ENCODE measurements at places on chromosomes 3 and 15.

DNA sequence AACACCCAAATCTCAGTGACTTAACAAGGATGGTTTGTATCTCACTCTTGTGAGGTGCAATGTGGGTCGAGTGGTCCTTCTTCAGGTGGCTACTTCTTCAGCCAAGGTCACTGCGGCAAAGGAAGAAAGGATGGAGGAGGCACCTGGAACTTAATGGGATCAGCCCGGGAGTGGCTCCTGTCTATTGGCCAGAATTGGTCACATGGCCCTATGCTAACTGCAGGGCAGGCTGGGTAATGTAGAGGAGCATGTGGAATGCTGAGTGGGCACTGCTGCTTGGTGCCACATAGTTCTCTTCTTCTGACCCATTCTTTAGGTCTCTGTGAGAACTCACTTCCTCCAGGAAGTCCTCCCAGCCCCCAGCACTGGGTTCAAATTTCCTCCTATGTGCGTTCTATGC is 20.3 kb upstream of the FAM3D start:
- no peak for DNase-seq

DNA sequence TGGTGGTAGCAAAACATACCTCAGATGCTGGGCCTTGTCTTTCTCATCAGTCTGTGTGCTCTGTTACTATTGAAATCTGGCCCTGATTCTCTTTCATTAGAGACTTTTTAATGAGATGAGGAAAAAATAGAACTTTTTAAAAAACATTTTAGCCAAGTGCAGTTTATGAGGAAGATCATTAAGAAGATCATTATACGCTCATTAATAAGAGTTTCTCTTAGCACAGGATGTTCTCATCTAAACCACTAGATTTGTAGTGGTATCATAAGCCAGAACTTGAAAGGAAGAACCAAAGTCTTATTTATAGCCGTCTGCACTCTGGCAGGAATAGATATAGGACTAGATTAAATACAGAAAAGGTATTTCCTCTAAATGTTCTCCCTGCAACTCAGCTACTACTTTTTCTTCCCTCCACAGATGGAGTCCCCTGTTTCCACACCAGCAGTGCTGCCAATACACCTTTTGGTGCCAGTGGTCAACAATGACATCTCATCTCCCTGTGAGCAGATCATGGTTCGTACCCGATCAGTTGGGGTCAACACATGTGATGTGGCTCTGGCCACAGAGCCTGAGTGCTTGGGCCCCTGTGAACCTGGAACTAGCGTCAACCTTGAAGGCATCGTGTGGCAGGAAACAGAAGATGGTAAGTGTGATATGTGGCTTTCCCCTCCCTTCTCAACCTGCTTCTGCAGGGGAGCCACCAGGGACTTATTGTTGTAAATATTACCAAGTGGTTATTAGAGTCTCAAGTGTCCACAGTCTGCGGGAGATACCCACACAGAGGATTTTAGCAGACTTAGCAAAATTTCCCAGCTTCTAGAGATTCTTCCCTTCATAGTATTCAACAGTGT is 152.8 kb downstream of the RBPMS2 start:
- DNase-seq, result no peak

DNA sequence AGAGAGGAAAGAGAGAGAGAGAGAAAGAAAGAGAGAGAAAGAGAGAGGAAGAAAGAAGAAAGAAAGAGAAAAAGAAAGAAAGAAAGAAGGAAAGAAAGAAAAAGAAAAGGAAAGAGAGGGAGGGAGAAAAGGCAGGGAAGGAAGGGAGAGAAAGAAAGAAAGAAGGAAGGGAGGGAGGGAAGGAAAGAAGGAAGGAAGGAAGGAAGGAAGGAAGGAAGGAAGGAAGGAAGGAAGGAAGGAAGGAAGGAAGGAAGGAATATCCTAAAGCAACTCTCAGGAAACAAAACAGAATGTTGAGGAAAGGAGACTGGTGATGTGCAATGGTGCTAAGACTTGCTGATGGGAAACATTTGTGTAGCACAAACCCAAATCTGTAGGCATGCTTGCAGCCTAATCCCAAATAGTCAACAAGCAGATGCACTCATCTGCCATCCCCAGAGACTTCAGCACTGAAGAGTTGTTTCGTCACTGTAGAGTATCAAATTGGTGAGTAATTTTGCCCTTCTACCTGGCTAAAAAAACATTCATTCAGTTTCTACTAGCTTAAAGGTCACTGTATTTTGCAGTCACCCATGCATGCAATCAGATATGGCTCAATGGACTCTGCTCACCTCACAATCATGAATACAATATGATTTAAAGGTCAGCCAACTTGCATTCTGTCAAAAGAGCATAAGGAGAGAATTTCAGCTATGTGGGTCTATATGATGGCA is 480.3 kb downstream of the FGF12 start:
- no peak for DNase-seq

DNA sequence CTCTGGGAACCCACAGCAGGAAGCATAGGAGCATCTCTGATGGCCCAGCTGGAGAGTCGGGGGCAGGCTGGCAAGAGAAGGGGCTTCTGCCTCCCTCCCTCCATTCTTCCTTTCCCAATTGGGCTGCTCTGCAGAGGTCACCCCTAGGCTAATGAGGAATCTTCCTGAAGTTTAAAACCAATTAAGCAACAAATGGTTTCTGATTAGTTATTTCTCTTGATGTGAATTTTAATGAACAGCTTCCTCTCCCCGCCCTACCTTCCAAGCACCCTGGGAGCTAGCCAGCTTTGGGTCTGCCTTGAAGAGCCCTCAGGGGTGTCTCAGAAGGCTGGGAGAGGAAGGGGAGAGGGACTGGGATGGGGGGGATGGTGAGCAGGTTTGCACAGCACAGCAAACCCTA is 24.6 kb upstream of the HCN4 start:
- no peak for DNase-seq

All from C1 segment of cervical spinal cord (tissue), 14 donors.